ENCODE measurements at places on chromosomes 6 and 20.
A peak's percentile ranks its signal among the peaks of the same experiment; 100 is the strongest.

DNA sequence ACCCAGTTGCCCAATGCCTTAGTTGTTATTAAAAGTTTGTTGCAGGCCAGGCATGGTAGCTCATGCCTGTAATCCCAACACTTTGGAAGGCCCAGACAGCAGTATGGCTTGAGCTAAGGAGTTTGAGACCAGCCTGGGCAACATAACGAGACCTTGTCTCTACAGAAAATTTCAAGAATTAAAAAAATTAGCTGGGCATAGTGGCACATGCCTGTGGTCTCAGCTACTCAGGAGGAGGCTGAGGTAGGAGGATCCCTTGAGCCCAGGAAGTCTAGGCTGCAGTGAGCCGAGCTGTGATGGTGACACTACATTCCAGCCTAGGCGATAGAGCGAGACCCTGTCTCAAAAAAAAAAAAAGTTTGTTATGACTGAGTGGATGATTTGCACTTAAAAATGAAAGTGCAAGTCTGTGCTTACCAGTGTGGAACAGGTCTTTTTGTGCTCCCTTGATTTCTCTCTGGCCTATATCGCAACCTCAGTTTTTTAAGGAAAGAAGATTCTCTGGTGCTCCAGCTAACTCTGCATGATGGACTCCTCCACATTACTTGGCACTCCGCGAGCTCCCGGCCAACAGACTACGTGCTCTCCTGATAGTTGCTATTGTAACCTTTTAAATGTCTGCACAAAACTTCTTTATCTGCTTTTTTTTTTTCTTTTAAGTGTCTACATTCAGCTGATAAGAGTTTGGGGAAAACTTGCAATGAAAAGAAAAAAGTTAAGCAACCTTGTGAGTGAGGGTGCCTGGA lies 22.1 kb downstream of the ZKSCAN3 start:
- H3K27me3 ChIP-seq = no peaks in the 10 kb centered on the region
- H3K4me3 ChIP-seq = no peak overlapping the region
- H3K4me1 ChIP-seq = no peaks in the 10 kb centered on the region
- no peaks in the 10 kb centered on the region for H3K36me3 ChIP-seq
- no peak for DNase-seq

DNA sequence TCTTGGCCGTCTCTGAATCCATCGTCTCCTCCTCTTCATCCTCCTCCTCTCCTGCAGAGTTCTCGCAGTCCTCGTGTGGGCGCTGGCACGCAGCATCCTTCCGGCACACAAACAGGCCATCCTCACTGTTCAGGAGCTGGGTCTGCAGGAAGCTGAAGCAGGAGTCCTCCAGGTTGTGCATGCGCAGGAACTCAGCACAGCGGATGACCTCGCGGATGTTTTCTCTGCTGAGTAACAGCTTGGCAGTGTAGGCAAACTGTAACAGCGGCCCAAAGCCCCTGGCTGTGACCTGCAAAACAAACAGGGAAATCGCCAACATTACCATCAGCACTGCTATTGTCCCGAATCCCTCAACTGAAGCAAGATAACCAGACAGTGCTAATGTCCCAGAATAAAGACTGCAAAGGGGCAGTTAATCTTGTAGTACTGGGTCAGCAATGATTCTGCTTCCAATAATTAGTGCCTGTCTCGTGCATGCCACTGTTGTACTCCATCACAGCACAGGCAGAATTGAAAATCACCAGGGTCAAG lies 57.4 kb downstream of the GJA10 start:
- H3K4me3 ChIP-seq = no peak overlapping the region
- H3K27me3 ChIP-seq = no peaks in the 10 kb centered on the region
- H3K36me3 ChIP-seq = peaks cover 40% of the 10 kb centered on the region
- H3K27ac ChIP-seq = peak overlapping the region; percentile 48
- peaks cover 38% of the 10 kb centered on the region for H3K4me1 ChIP-seq
- no peak for DNase-seq

- H3K36me3 ChIP-seq = no peaks in the 10 kb centered on the region
- H3K27me3 ChIP-seq = no peaks in the 10 kb centered on the region
- peaks cover 16% of the 10 kb centered on the region for H3K4me1 ChIP-seq
Measured at GRCh38 chr6:111486921-111487320, 3.9 kb upstream of the REV3L start.

DNA sequence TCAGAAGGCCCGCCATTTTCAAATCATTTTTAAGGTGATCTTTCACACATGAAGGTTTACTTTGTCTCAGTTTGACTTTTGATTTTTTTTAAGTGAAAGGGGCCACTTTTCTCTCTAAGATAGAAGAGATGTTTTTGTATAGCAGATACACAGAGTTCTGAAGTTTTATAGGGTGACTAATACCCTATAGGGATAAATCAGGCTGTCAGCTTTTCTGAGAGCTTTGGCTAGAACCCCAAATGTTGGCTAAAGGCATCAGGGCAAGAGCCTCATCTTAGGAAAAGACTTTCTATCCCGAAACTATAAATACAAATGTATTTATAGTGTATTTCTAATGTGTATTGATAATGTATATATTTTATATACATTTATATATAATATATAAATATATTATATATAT lies 181.4 kb downstream of the TBX18 start:
- H3K36me3 ChIP-seq = no peaks in the 10 kb centered on the region
- H3K27me3 ChIP-seq = no peaks in the 10 kb centered on the region
- H3K27ac ChIP-seq = no peak overlapping the region
- H3K4me3 ChIP-seq = no peak overlapping the region
- DNase-seq = no peak

DNA sequence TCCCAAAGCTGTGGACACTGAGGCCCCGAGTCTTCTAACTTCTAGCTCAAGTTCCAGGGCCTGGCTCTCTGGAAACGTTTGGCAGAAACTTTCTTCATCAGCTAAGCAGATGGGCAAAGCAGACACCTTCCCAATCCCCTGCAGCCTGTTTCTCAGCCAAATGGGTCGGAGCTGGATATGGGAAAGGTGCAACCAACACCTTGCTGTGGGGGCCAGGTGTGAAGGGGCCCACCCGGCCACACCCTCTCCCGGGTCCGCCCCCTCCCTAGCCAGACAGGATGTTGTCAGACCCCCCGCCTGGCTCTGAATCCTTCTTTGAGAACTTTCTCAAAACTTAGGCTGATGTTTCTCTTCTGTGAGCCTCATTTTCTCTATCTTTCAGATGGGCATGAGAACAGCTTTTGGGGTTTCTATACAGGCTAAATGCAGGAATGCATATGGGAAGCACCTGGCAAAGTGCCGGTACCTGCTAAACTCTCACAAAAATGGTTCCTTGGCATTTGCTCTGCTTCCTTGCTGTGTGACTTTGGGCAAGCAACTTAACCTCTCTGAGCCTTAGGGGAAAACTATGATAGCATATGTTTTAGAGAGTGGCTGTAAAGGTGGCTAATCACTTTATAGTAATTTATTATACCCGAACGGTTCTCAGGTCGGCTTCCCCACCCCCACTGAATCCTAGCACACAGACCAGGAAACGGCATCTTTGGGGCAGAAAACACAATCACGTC lies 1.8 kb downstream of the SNAI1 start:
- DNase-seq = no peak
- H3K27ac ChIP-seq = no peak overlapping the region
- no peaks in the 10 kb centered on the region for H3K4me1 ChIP-seq
- H3K4me3 ChIP-seq = no peak overlapping the region

DNA sequence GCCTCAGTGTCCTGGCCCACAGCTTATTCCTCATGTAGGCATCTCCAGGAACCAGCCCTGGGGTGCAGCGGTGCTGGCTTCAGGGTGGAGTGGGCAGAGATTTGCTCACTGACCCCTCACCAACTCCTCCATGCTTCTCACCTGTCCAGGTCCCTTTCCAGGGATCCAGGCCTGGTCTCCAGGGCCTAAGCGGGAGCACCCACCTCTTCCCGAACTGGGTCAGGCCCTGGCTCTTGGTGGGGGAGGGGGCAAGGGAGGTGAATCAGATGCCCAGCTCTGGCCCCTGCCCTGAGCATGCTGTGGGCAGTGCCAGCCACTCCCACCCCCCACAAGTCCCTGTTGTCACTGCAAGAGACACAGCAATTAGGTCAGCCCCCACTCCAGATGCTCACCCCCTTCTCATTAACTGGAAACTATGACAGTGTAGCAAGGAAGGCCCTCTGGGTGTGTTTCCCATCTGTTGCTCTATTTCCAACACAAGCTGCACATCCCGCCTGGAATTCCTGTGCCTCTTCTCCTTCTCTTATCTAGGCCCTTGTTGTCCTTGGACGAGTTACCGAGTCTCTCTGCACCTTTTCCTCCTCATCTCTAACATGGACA lies 37.0 kb downstream of the MDFI start:
- peaks cover 54% of the 10 kb centered on the region for H3K27me3 ChIP-seq
- H3K27ac ChIP-seq = no peak overlapping the region
- H3K4me3 ChIP-seq = no peak overlapping the region
- no peak for DNase-seq
- H3K36me3 ChIP-seq = no peaks in the 10 kb centered on the region
- no peaks in the 10 kb centered on the region for H3K4me1 ChIP-seq

GRCh38 chr6:24906314-24906713 lies 29.4 kb downstream of the RIPOR2 start:
- peaks cover 49% of the 10 kb centered on the region for H3K4me1 ChIP-seq
- no peaks in the 10 kb centered on the region for H3K36me3 ChIP-seq
- no peak for DNase-seq
- H3K27ac ChIP-seq = peak overlapping the region; percentile 43

- no peak overlapping the region for H3K27ac ChIP-seq
- H3K27me3 ChIP-seq = no peaks in the 10 kb centered on the region
- no peaks in the 10 kb centered on the region for H3K36me3 ChIP-seq
- no peak overlapping the region for H3K4me3 ChIP-seq
- no peaks in the 10 kb centered on the region for H3K4me1 ChIP-seq
Measured at GRCh38 chr20:22977047-22977785, 57.9 kb upstream of the SSTR4 start.

- H3K4me3 ChIP-seq = no peak overlapping the region
- no peaks in the 10 kb centered on the region for H3K36me3 ChIP-seq
- H3K27ac ChIP-seq = no peak overlapping the region
- H3K27me3 ChIP-seq = no peaks in the 10 kb centered on the region
Measured at GRCh38 chr6:111541026-111541681, 58.1 kb upstream of the REV3L start.

- H3K4me3 ChIP-seq = no peak overlapping the region
- no peaks in the 10 kb centered on the region for H3K36me3 ChIP-seq
- H3K27me3 ChIP-seq = no peaks in the 10 kb centered on the region
Measured at GRCh38 chr6:103617642-103618041, 1242.1 kb downstream of the HACE1 start.

- H3K27me3 ChIP-seq = no peaks in the 10 kb centered on the region
- no peak for DNase-seq
- H3K4me3 ChIP-seq = no peak overlapping the region
- no peaks in the 10 kb centered on the region for H3K36me3 ChIP-seq
- H3K27ac ChIP-seq = no peak overlapping the region
- H3K4me1 ChIP-seq = no peaks in the 10 kb centered on the region
Measured at GRCh38 chr6:64685401-64685800, 1021.6 kb downstream of the EYS start.

DNA sequence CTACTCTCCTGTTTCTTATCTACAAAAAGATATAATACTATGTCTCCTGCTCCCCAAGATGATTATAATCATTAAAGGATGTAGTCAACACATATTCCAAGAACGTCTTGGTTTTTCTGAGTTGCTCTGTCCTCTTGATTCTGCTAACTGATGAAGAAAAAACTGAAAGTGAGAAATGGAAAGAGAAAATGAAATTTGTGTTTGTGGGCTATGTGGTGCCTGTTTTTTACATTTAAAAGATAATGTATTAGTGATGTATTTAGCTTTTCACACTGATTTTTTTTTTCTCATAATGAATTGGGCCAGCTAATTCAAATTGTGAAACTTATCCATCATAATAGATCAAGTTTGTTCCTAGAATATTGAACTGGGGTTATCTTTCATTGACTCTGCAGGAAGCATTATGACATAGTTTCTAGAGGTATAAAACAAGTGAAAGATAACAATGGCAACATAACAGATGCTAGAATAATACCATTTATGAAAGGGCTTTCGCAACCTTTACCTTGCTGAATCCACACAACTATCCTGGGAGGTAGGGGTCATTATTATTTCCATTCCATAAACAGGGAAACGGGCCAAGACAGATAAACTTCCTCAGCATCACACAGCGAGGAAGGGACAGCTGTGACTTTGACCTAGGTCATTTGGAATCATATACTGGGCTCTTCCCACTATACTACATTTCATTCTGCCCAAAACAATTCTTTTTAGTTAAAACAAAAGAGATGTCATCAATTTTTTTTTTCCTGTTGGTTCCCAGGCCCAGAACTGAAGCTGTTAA lies 336.7 kb downstream of the GJA1 start:
- no peak for DNase-seq
- H3K27ac ChIP-seq = no peak overlapping the region
- no peaks in the 10 kb centered on the region for H3K27me3 ChIP-seq
- H3K4me1 ChIP-seq = no peaks in the 10 kb centered on the region

DNA sequence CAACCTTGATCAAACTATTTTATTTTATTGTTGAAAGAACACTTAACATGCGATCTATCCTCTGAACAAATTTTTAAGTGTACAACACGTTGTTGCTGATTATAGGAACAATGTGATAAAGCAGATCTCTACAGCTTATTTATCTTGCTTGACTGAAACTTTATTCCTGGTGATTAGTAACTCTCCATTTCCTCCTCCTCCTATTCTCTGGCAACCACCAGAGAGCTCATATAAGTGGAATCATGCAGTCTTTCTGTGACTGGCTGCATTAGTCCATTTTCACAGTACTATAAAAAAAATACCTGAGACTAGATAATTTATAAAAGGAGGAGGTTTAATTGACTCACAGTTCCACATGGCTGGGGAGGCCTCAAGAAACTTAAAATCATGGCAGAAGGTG lies 218.1 kb downstream of the LRFN2 start:
- DNase-seq = no peak
- no peak overlapping the region for H3K4me3 ChIP-seq
- no peak overlapping the region for H3K27ac ChIP-seq
- H3K27me3 ChIP-seq = no peaks in the 10 kb centered on the region
- H3K4me1 ChIP-seq = peaks cover 11% of the 10 kb centered on the region

DNA sequence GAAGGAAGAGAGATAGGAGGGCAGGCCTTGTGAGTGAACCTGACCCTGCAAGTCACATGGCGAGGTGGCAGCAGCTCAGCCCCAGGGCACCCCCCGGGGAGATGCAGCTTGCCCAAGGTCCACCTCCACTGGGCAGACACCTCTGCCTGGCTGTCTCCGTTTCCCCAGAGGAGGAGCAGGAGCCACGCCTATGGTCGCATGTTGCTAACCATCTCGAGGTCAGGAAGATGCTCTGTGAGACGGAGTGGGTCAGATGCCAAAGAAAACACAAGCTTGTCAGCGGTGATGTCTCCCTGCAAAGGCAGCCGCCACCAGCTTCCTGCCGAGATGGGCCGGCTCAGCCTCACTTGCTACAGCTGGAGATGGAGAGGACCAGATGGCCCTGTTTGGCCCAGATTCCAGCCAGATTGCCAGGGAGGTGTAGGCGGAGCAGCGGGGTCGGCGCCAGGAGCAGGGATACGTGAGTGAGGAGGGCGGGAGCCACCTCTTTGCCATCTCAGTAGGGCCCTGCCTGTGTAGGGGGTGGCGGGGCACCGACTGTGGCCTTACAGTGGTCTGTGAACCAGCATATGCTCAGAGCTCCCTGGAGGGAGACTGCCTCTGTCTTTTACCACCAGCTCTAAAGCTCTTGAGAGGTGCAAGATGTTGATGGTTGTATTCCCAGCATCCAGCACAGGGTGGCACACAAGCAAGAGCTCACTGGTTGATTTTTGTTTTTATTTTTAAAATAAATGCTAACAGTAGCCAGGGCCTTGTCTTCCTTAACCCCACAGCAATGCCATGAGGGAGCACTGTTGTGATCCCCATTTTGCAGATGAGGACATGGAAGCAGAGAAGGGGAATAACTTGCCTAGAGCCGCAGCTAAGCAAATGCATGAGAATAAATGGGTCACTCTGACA lies 42.9 kb upstream of the FAM83D start:
- no peaks in the 10 kb centered on the region for H3K27me3 ChIP-seq
- H3K4me3 ChIP-seq = no peak overlapping the region
- H3K4me1 ChIP-seq = peaks cover 54% of the 10 kb centered on the region
- no peak for DNase-seq
- H3K36me3 ChIP-seq = peaks cover 12% of the 10 kb centered on the region
- H3K27ac ChIP-seq = peak overlapping the region; percentile 21
